ENCODE measurements at places on chromosomes 12 and 14.

DNA sequence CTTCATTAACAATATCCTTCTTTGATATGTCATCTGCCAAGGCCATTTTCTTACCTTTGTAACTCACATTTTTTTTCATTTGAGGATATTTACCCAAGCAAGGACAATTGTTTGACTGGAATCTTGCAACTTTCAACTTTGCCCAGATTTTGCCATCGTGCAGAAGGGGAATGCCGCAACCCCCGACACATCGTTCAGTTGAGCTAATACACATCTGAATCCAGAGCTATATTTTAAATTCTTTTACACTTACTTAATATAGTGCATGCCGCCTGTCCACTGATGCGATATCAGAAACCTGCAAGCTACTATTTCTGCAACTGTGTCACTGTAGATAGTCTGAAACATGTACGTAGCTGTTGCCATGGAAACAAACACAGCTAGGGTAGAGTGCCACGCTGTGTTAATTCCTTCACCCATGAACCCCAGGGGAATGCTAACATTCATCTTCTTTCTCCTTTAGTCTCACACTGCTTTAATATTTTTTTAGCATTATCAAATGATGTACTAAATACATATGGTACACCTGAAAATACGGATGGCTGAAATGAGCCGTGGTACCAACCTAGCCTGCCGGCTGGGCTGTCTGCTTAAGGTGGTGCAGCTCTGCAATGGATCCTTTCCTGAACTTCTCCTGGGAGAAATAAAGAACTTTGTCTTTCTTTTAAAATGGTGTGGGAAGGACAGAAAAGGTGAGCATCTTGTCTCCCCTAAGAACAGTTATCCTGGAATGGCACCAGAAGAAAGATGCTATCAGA, 77.0 kb upstream of the FOXN3 start:
- no peak for DNase-seq

DNA sequence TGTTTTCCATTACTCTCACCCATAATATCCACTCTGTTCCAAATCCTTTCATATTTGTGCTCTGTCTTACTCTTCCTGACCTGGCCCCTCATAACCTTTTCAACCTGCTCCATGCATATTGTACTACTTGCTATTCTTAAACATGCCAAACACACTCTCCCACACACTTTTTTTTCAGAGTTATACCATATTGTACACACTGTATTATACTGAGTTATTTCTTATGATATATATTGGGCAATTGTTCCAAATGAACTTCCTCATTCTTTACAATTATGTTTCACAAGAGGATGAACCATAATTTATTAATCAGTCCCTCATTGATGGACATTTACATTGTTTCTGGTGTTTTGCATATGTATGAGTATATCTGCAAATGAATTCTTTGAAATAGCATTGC, 18.5 kb downstream of the ATL1 start:
- DNase-seq = no peak

- DNase-seq = no peak
Measured at GRCh38 chr12:41907550-41907949, 237.1 kb downstream of the GXYLT1 start.

GRCh38 chr14:74302152-74302628, 544 bp downstream of the ABCD4 start:
- peak; percentile 9 for DNase-seq

- no peak for DNase-seq
Measured at GRCh38 chr12:65728455-65728847, 95.8 kb upstream of the HMGA2 start.

DNA sequence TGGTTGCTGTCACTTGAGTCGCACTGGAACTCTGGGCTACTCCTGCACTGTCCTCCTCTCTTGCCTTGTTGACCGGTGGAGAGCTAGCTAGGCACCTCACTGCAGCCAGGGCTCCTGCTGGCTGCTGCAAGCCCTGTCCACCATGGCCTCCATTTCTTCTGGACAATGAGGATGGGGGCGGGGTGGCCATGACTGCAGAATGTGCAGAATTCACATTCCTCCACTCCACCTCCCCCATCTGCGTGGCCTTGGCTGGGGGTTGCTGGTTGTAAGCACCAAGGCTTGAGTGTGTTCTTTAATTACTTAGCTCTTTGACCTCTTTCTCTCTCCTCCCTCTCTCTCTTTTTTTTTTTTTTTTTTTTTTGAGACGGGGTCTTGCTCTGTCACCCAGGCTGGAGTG, 248.5 kb downstream of the PCNX1 start:
- DNase-seq = no peak

DNA sequence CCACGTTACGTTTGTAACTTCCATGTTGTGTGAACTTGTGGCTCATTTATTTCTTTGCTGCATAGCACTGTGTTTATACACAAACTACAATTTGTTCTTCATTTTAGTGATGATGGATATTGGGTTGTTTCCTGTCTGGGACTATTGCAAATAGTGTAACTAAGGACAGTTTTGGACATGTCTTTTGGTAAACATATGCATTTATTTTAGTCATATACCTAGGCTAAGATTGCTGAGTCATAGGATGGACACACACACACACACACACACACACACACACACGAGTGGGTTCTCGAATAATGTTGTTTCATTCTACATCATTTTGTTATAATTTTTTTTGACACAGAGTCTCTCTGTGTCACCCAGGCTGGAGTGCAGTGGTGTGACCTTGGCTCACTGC, 123.5 kb upstream of the CAND1 start:
- no peak for DNase-seq

GRCh38 chr14:61478971-61479473, 157.6 kb downstream of the PRKCH start:
- no peak for DNase-seq

DNA sequence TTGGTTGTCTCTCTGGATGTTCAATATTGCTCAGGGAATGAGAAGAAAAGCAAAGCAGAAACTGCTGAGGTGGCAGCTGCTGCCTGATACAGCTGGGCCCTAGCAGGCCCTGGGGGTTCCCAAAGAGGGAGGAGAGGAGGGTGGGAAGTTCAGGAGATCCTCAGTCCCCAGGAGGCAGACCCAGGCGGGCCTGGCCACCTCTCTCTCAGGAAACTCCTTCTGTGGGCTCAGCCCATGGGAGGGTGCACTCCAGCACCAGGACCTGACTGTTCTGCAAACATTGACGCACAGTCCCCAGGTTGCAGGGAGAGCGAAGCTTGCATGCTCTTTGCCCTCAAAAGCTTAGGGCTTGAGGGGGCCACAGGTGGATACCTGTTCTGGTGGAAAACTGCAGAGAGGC, 29.6 kb downstream of the IRF2BPL start:
- no peak for DNase-seq

DNA sequence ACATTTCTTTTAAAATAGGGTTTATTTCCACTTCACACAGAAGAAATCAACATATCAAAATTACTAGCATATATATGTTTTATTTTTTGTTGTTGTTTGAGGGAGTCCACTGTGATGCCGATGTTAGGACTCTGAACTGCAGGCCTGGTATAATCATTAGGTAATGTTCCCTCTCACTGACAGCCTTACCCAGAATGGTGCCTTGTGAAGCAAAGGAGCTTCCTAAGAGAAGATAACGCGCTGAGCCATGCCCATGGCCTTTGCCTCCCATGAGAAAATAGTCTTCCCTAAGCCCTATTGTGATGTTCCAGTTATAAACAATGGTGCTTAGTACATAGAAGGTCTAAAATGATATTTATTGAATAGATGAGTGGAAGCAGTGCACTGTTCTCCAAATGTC, 12.0 kb downstream of the GNG2 start:
- DNase-seq = no peak
